Progenitor cell of endocrine pancreas (in vitro differentiated cells): ENCODE measurements at places on chromosomes 16 and 17.
A peak's percentile ranks its signal among the peaks of the same experiment; 100 is the strongest.

DNA sequence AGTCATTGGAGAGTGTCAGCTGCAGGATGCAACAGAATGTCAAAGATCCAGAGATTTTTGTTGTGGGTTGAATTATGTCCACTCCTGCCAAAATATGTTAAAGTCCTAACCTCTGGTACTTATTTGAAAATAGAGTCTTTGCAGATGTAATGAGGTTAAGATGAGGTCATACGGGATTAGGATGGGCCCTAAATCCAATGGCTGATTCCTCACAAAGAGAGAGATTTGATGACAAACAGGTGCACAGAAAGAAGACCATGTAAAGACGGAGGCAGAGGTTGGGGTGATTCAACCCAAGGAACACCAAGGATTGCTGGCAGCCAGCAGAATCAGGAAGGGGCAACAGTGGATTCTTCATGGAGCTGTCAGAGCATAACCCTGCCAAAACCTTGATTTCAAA is 34.5 kb upstream of the USP22 start:
- no peaks in the 10 kb centered on the region for H3K4me1 ChIP-seq
- peaks cover 9% of the 10 kb centered on the region for H3K27me3 ChIP-seq
- no peak overlapping the region for H3K27ac ChIP-seq
- H3K36me3 ChIP-seq: no peaks in the 10 kb centered on the region
- H3K4me3 ChIP-seq: no peak overlapping the region
- DNase-seq: no peak

DNA sequence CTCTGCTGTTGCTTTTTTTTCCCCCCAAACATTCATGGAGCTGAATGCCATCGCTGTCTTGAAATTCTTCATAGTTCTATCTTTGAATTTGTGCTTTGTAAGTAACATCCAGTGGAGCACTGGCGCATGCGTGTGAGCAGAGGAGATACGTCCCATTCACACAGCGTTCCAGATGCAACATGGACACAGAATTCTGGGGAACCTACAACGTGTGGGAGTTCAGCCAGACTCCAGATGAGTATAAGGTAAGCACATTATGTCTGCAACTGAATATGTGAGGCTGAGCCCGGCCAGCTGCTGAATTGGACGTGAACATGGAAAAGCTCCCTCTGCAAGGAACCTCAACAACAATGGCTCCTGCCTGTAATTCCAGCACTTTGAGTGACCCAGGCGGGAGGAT is 4.3 kb upstream of the ATP1B2 start:
- H3K27ac ChIP-seq: no peak overlapping the region
- H3K4me1 ChIP-seq: peaks cover 11% of the 10 kb centered on the region
- H3K36me3 ChIP-seq: no peaks in the 10 kb centered on the region
- H3K27me3 ChIP-seq: peaks cover 40% of the 10 kb centered on the region
- DNase-seq: no peak
- H3K4me3 ChIP-seq: no peak overlapping the region

- H3K27me3 ChIP-seq: no peaks in the 10 kb centered on the region
- peak overlapping the region; percentile 21 for H3K27ac ChIP-seq
- no peak for DNase-seq
- H3K4me1 ChIP-seq: peaks cover 24% of the 10 kb centered on the region
- no peaks in the 10 kb centered on the region for H3K36me3 ChIP-seq
Observed at GRCh38 chr17:64662774-64663367, 764 bp upstream of the SMURF2 start.

DNA sequence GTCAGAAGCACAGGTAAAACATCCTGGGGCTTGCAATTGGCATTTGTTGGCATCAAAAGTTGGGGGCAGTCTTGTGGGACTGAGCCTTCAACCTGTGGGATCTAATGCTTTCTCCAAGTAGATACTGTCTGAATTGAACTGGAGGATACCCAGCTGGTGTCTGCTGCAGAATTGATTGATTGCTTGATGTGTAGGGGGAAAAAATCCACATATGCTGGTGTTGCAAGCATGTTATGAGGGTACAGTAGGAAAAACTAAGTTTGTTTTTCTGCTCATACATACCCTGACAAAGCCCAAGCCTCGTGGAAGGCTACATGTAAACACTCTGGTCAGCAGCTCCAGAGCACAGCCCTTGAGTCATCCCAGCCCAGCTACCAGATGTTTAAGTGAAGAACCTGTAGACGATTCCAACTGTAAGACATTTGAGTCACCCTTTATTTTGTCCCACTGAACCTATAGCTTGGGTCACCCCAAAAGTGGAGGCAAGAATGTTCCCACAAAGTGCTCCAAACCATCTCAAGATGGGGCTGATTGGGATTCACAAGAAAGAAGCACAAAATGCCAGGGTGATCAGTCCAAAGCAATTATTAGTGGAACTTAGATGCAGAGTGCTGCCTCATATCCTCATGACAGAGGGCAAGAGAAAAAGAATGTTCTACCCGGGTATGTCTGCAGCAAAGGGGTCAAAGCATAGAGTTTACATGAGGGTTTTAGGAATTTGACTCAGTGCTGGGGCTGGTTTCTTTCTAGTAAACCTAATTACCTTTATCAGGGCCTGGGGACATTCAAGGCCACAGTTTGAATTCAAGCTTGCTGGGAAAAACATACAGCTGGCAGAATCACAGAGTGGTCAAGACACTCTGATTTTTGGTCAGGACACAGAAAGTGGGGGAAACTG is 9.6 kb upstream of the APPBP2 start:
- H3K27ac ChIP-seq: no peak overlapping the region
- DNase-seq: no peak
- H3K36me3 ChIP-seq: peaks cover 11% of the 10 kb centered on the region
- H3K4me3 ChIP-seq: no peak overlapping the region

- H3K36me3 ChIP-seq: peaks cover 28% of the 10 kb centered on the region
- peak overlapping the region; percentile 62 for H3K27ac ChIP-seq
- H3K4me3 ChIP-seq: no peak overlapping the region
- no peaks in the 10 kb centered on the region for H3K27me3 ChIP-seq
- H3K4me1 ChIP-seq: no peaks in the 10 kb centered on the region
Observed at GRCh38 chr17:37538981-37539659, 49.4 kb downstream of the DUSP14 start.

GRCh38 chr17:15092762-15093161 is 172.4 kb downstream of the PMP22 start:
- no peaks in the 10 kb centered on the region for H3K36me3 ChIP-seq
- peaks cover 2% of the 10 kb centered on the region for H3K4me1 ChIP-seq
- no peak overlapping the region for H3K4me3 ChIP-seq
- no peak for DNase-seq
- H3K27me3 ChIP-seq: peaks cover 3% of the 10 kb centered on the region
- H3K27ac ChIP-seq: no peak overlapping the region

DNA sequence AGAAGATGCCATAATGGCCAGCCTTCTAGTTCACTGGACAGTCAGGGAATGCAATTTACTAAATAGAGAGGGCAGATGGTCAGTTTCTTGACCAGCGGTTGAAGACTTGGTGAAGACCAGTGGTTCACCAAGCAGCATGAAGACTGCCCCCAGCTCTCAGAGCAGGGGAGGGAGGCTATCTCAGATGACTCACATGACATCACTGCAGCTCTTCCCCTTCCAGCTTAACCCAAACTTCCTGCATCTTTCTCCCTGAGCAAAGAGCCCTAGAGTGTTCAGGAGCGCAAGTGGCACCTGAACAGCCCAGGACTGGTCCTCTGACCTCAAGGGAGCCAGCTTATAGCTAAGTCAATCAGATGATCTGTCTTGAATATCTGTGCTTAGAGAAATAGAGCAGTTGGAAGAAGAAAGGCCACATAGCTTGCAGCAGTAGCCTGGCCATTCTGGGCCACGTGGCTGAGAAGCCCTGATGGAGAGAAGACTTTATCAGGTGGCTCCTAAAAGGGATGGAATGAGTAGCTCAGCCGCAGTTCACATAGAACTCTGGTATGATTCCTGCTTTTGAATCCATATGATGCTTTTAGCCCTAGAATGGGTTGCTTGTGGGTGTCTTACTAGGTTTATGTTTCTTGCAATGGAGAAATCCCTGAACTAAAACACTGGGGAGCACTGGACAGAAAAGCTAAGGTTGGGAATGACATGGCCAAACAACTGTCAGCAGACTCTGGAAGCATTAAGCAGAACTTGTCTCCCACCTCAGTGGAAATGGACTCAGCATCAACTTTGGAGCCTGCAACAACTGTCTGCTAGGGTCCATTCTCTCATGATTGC is 392.1 kb upstream of the CCL2 start:
- H3K4me3 ChIP-seq: no peak overlapping the region
- H3K27ac ChIP-seq: no peak overlapping the region
- H3K27me3 ChIP-seq: peaks cover 10% of the 10 kb centered on the region
- H3K4me1 ChIP-seq: no peaks in the 10 kb centered on the region
- DNase-seq: no peak

- no peak overlapping the region for H3K27ac ChIP-seq
- H3K36me3 ChIP-seq: peaks cover 1% of the 10 kb centered on the region
- no peak overlapping the region for H3K4me3 ChIP-seq
- no peak for DNase-seq
- H3K4me1 ChIP-seq: peaks cover 3% of the 10 kb centered on the region
Observed at GRCh38 chr17:66661411-66662256, 173.3 kb upstream of the CACNG5 start.

GRCh38 chr17:250487-251300 is 69.2 kb upstream of the DOC2B start:
- peaks cover 4% of the 10 kb centered on the region for H3K36me3 ChIP-seq
- no peaks in the 10 kb centered on the region for H3K27me3 ChIP-seq
- H3K4me1 ChIP-seq: no peaks in the 10 kb centered on the region
- H3K4me3 ChIP-seq: no peak overlapping the region
- no peak for DNase-seq

- H3K4me3 ChIP-seq: peak overlapping the region; percentile 57
- H3K27ac ChIP-seq: no peak overlapping the region
- no peaks in the 10 kb centered on the region for H3K36me3 ChIP-seq
- H3K4me1 ChIP-seq: peaks cover 6% of the 10 kb centered on the region
Observed at GRCh38 chr17:38428643-38429371, 543 bp downstream of the ARHGAP23 start.
